ENCODE measurements at places on chromosomes 2 and 18.

- no peak overlapping the region for H3K27ac ChIP-seq
- H3K4me3 ChIP-seq, result no peak overlapping the region
- DNase-seq, result no peak
- no peaks in the 10 kb centered on the region for H3K36me3 ChIP-seq
- no peaks in the 10 kb centered on the region for H3K4me1 ChIP-seq
- no peaks in the 10 kb centered on the region for H3K27me3 ChIP-seq
These were observed 21.7 kb upstream of the RAB11FIP5 start for GRCh38 chr2:73134471-73134870.

DNA sequence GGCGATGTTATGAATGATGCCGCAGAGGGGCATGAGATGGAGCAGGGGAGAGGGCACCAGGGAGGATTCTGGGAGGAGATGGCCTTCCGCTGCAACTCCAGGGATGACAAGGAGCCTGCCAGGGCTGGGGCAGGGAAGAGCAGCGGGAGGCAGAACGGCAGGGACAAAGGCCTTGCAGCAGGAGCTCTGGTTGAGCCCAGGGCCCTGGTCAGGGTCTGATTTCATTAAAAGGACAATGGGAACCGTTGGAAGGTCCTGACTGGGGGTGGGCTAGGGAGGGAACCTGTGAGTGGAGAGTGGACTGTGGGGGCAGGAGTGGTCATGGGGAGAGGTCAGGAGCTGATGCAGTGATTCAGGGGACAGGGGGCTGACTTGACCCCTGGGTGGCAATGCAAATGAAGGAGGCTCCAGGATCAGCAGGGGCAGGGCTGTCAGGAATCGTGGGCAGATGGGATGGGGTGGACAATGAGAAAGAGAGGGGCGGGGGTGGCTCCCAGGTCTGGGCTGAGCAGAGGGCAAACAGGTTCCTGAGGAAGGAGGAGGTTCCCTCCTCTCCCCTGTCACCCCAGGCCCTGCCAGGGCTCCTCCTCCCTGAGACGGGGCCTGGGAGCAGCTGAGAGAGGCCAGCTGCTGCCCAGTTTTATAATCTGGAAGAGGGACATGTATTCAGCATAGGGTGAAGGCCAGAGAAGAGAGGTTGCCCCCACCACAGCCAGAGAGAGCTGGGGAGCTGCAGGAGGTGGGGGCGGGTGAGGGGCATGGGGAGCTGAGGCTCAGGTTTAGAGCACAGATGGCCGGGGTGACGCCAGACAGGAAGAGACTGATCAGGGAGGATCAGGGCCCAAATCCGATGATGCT lies 7.3 kb upstream of the DUSP2 start:
- no peaks in the 10 kb centered on the region for H3K36me3 ChIP-seq
- no peaks in the 10 kb centered on the region for H3K4me1 ChIP-seq

- no peaks in the 10 kb centered on the region for H3K4me1 ChIP-seq
- peak; percentile 11 for DNase-seq
- no peaks in the 10 kb centered on the region for H3K36me3 ChIP-seq
- H3K27me3 ChIP-seq, result no peaks in the 10 kb centered on the region
- no peak overlapping the region for H3K27ac ChIP-seq
- H3K4me3 ChIP-seq, result no peak overlapping the region
These were observed 210.3 kb upstream of the RBMS1 start for GRCh38 chr2:160703648-160704585.

- H3K27me3 ChIP-seq, result no peaks in the 10 kb centered on the region
- peaks cover 23% of the 10 kb centered on the region for H3K4me1 ChIP-seq
- H3K4me3 ChIP-seq, result no peak overlapping the region
- DNase-seq, result no peak
- H3K36me3 ChIP-seq, result peaks cover 18% of the 10 kb centered on the region
These were observed 16.3 kb downstream of the OTOF start for GRCh38 chr2:26461601-26462023.

DNA sequence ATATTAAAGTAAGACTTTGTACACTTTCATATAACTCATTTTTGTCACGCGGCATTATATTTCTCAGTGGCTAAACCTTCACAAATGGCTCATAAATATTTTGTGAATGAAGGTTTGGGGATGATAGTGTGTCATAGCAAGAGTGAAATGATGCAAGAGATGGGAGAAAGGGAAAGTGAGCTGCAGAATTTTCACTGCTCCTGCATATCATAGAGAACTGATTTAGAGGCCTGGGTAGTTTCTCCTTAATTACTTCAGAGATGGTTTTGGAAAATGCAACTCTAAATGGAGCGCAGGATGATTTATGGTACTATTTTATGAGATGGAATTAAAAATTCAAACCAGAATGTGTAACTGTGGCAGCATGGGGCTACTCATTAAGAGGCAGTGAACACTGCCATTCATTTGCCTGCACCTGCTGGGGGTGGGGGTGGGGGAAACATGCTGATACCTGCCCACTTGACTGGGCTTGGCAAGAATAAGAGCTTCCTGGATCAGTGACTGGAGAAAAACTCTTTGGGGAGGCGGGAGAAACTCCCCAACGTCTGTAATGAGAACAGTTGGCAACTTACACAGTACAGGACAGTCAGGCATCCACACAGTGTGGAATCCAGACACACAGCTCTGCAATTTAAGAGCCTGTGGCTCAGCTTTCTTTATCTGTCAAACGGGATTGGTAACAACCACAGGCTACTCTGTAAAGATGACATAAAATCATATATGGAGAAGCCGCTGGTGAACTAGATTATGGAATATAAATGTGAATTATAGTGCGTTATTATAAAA lies 941.9 kb downstream of the SLC4A3 start:
- H3K4me1 ChIP-seq, result no peaks in the 10 kb centered on the region
- no peak overlapping the region for H3K4me3 ChIP-seq
- H3K36me3 ChIP-seq, result no peaks in the 10 kb centered on the region
- no peak overlapping the region for H3K27ac ChIP-seq
- H3K27me3 ChIP-seq, result no peaks in the 10 kb centered on the region
- DNase-seq, result no peak

DNA sequence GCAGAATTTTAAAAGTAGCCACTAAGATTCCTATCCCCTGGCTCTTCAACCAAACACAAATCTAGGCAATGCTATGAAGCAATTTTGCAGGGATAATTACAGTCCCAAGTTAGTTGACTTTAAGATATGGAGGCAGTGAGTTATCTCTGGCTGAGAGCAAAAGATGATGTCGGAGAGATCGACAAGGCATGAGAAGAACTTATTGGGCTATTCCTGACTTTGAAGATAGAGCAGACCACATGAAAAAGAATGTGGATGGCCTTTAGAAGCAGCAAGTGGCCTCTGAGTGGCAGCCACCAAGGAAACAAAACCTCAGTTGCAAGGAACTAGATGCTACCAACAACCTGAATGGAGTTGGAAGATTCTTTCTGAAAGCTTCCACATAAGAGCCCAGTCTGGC lies 58.2 kb upstream of the PPM1B start:
- H3K36me3 ChIP-seq, result no peaks in the 10 kb centered on the region
- H3K27ac ChIP-seq, result no peak overlapping the region
- H3K4me1 ChIP-seq, result no peaks in the 10 kb centered on the region
- no peak for DNase-seq
- H3K27me3 ChIP-seq, result no peaks in the 10 kb centered on the region

DNA sequence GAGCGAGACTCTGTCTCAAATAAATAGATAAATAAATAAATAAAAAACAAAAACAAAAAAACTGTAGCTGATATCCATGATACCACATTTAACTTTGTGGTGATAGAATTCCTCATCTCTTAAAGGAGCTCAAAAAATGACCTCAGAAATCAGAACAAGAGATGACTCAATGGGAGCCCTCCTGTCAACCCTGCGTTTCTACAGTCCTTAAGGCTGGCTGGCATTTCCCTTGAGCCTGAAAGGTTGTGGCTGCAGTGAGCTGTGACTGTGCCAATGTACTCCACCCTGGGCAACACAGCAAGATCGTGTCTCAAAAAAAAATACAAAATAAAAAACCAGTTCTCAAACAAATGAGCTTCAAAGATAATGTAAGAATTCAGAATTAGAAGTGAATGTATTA lies 40.4 kb downstream of the CHST9 start:
- H3K4me1 ChIP-seq, result peaks cover 2% of the 10 kb centered on the region
- DNase-seq, result no peak
- H3K4me3 ChIP-seq, result no peak overlapping the region
- no peak overlapping the region for H3K27ac ChIP-seq

- no peaks in the 10 kb centered on the region for H3K4me1 ChIP-seq
- H3K36me3 ChIP-seq, result no peaks in the 10 kb centered on the region
- no peak overlapping the region for H3K27ac ChIP-seq
- no peak overlapping the region for H3K4me3 ChIP-seq
- H3K27me3 ChIP-seq, result peaks cover 6% of the 10 kb centered on the region
These were observed 323.5 kb downstream of the AFF3 start for GRCh38 chr2:99818842-99819241.

GRCh38 chr2:41836948-41837347 lies 210.9 kb upstream of the PKDCC start:
- DNase-seq, result peak; percentile 35
- no peaks in the 10 kb centered on the region for H3K27me3 ChIP-seq
- no peak overlapping the region for H3K4me3 ChIP-seq
- no peaks in the 10 kb centered on the region for H3K4me1 ChIP-seq

GRCh38 chr2:176612736-176613135 lies 343.5 kb downstream of the MTX2 start:
- no peak overlapping the region for H3K4me3 ChIP-seq
- no peak overlapping the region for H3K27ac ChIP-seq
- no peak for DNase-seq

DNA sequence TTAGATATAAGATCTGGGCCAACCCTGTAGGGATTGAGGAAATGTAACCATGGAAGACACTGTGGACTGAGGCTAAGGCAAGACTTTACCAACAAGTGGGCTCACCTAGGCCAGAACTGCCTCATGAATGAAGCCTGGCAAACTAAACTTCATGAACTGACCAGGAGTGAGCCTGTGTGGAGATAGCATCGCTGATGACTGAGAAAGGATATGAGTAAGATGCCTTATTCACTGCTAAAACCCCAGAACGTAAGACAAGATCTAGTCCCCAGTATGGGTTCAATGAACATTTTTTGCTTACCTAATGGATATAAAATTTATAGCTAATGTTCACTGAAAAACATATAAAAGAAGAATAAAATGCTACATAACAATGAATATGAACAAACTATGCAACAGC lies 399.8 kb downstream of the SATB2 start:
- no peak overlapping the region for H3K4me3 ChIP-seq
- no peak overlapping the region for H3K27ac ChIP-seq
- no peak for DNase-seq
- no peaks in the 10 kb centered on the region for H3K4me1 ChIP-seq

GRCh38 chr2:158725441-158725891 lies 69.7 kb upstream of the DAPL1 start:
- no peaks in the 10 kb centered on the region for H3K36me3 ChIP-seq
- DNase-seq, result peak; percentile 51
- H3K27me3 ChIP-seq, result no peaks in the 10 kb centered on the region
- H3K4me3 ChIP-seq, result no peak overlapping the region
- H3K4me1 ChIP-seq, result peaks cover 31% of the 10 kb centered on the region
